Activated CD8-positive, alpha-beta memory T cell treated with anti-CD3 and anti-CD28 coated beads, Interleukin-2, amount 50 U/mL, for 4 hours (primary cell): ENCODE measurements at places on chromosomes 6 and 20.

DNA sequence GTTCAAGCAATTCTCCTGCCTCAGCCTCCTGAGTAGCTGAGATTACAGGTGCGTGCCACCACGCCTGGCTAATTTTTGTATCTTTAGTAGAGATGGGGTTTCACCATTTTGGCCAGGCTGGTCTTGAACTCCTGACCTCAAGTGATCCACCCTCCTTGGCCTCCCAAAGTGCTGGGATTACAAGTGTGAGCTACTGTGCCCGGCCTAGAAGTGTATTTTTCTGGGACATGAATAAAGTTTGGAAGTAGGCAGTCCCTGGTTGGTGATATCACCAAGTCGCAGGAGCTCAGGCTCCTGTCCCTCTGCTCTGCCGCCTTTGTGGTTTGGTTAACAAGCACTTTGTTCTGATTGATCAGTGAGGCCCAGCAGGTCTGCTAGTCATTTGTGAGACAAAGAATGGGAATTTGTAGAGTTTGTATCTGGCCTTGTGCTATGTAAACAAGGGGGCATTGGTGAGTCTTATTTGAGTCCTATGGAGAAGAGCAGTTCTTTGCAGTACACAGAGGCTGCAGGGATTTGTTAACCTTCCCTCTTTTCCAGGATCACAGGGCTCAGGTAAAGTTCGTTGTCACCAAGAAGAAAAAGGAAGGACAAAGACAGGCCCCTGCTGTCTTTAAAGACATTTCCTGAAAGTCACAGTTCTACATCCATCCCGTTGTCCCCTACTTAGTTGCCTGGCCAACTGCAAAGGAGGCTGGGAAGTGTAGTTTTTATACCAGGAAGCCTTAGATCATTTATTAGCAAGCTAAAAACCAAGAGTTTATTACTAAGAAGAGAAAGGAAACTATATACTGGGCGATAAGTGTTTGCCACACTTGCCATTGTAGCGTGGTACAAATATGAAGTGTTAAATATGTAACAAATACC is 13.1 kb downstream of the MTHFD1L start:
- no peak for DNase-seq

DNA sequence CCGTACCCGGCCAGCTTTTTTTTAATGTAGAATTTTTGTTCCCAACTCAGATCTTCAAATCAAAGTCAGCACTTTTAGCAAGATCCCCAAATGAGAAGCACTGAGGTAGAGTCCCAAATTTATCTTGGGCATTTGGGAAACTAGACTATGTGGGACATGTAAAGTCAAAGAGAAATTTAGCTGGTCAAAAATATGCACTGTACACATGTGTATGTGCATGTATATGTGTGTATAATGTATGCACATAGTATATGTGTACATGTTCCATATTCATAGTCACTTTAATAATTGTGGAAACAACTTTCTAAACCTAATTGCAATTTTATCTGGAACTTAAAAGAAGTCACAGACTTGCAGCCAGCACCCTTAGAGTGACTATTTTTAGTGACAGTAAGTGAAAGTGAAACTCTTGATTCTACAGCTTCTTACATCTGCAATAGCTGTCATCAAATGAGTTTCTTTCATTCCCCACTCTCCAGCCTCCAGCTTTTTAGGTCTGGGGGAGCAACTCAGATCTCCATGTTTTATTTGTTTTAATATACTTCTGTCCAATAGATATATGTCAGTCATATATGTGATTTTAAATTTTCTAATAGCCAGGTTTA is 53.6 kb downstream of the CDC40 start:
- no peak for DNase-seq

- DNase-seq = no peak
Measured at GRCh38 chr6:43796168-43796567, 26.2 kb downstream of the VEGFA start.

DNA sequence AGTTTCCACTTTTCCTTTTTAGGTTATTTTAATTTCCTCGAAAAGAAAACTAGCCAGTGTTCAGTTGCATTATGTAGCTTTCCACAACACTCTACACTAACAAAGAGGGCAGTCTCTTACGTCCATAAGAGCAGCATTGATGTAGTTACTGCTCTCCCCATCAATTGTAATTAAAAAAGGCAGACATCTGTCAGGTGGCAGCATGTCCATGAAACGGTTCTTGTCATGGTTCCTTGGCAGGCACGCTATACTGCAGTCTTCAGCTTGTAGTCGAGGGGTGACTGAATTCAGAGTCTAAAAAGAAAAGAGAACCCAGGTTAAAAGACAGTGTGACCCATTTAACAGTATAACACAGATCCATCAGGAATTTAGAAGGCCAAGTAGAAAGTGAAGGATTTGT is 80.1 kb upstream of the THEMIS start:
- no peak for DNase-seq

- DNase-seq = no peak
Measured at GRCh38 chr6:131208787-131209186, 73.5 kb downstream of the AKAP7 start.

- DNase-seq = no peak
Measured at GRCh38 chr20:44018942-44019637, 104.4 kb downstream of the TOX2 start.

DNA sequence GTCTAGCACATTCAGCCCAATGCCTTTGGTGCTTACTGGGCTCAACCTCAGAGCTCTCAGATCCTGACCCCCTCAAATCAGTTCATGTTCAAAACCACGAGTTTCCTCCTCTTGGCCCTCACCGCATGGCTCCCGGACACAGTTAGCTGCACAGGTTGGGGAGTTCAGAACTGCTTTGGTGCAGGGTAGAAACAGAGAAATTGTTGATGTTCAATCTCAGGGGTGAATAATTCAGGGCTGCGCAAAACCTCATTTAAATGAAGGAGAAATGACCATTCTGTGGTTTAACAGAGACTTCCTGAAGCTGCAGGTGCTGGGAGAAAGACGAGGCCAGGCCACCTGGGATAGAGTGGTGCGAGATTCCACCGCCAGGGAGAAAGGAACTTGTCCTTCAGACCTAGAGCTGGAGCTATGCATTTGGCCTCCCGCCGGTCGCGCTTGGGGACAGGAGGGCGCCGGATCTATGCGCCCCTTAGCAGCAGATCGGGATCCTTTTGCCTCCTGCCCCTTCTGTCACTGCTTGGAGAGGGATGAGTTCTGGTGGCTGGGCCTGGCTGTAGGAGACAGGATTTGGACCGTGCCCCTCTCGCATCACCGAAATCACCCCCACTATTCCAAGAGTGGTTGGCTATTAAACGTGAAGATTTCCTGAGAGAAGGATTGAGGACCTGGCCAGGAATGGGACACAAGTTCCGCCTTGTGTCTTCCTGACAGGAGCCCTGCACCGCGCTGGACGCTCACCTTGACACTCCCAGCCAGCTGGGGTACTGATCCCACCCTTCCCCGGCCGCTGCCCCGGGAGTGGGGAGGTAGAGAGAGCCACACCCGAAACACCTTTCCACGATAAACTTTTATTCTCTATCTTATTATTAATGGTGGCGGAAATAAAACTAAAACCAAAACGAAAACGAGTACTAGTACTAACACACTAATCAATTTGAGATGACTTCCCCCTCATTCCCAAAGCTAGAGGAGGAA is 767 bp upstream of the PAX1 start:
- no peak for DNase-seq

DNA sequence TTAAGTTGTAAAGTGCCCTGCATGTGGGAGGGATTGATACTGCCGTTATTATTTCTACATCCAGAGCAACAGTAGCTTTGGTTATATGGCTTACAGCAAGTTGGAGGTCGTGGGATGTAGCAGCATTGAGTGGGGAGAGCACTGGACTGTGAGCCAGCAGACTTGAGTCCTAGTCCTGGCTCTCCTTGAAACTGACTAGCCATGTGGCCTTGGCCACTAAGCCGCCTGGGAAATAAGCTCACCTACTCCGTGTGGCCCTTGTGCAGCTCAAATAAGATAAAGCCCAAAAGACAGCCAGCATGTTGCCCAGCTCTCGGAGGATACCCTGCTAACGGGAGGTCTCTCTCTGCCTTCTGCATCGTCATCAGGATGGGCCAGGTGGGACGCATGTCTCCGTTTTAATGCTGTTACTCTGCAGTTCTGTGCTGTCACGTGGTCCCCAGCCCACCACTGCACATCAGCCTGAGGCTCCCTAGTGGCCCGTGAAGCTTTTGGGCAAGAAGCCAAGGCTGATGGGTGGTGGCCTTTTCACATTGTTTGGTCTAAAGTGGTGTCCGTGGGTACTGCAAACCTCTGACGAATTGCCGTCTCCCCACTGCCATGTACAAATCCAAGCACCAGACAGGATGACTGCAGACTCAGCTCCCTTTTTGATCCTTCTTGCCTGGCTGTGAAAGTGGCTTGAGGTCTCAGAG is 7.9 kb downstream of the EPB41L1 start:
- DNase-seq = no peak

GRCh38 chr6:28124971-28125353 is 553 bp downstream of the ZSCAN16 start:
- DNase-seq = no peak

DNA sequence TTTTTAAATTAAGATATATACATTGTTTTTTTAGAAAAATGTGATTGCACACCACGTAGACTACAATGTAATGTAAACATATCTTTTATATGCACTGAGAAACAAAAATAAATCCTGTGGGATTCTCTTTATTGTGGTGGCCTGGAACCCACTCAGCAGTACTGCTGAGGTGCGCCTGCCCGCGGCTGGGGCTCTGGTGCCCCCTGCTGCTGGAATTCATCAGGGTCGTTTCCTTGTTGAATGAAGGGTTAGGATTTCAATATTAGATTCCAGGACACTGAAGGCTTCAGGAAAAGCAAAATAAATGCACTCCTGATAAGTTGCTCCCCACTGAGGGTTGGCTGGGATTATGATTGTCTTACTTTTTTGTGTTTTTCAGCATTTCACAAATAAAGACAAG is 175.8 kb upstream of the GGTLC1 start:
- DNase-seq = peak; percentile 46

GRCh38 chr6:40352006-40352405 is 235.2 kb downstream of the LRFN2 start:
- DNase-seq = no peak

- no peak for DNase-seq
Measured at GRCh38 chr20:62707921-62708521, 615 bp upstream of the NTSR1 start.
